ENCODE measurements at places on chromosomes 5 and 9. TPM values are rescaled to one million over a fixed set of nuclear protein-coding genes. Genes with fewer than 3 reads are reported as not detected.

Gene CAVIN4
- not detected for polyA plus RNA-seq

Gene CTNND2
- not detected for polyA plus RNA-seq

DNA sequence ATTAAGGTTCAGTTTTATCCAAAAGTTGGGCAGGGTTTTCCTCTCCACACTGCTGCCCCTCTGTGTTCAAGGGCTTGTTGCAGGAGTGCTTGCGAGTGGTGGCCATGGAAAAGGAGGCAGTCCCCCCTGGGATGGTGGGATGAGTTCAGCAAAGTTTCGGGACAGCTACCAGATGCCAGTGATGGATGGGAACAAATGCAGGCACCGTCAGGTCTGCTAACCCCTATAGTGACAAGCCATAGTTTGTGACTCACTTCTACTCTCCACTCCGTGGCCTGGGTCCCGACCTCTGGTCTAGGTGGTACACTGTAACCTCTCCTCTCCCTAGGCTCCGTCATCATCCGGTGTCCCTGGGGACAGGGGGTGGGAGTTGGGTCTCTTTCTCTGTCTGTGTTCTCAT lies 3.8 kb upstream of the RNF14 start:
- H3K27me3 ChIP-seq: no peaks in the 10 kb centered on the region
- no peak overlapping the region for H3K27ac ChIP-seq
- no peak overlapping the region for H3K4me3 ChIP-seq

DNA sequence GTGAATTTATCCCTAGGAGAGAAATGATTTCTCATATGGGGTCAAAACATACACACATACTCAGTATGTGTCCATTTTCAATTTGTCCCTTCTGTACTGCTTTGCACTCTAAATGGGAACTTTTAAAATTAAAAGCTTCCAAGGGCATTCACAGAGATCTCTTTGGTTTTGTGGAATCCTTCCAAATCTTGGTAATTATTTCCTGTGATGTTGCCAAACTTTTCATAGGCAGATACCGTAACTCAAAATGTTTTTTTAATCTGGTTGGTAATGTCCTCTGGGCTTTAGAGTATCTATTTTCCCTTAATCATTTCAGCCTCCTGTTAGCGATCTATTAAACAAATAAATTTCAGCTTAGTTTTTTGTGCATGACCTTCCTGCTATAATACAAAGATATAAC lies 282.4 kb downstream of the ARHGEF28 start:
- DNase-seq: no peak
- H3K27ac ChIP-seq: no peak overlapping the region
- no peaks in the 10 kb centered on the region for H3K36me3 ChIP-seq
- no peaks in the 10 kb centered on the region for H3K27me3 ChIP-seq
- no peaks in the 10 kb centered on the region for H3K4me1 ChIP-seq
